ENCODE measurements at places on chromosomes 12 and 14.

DNA sequence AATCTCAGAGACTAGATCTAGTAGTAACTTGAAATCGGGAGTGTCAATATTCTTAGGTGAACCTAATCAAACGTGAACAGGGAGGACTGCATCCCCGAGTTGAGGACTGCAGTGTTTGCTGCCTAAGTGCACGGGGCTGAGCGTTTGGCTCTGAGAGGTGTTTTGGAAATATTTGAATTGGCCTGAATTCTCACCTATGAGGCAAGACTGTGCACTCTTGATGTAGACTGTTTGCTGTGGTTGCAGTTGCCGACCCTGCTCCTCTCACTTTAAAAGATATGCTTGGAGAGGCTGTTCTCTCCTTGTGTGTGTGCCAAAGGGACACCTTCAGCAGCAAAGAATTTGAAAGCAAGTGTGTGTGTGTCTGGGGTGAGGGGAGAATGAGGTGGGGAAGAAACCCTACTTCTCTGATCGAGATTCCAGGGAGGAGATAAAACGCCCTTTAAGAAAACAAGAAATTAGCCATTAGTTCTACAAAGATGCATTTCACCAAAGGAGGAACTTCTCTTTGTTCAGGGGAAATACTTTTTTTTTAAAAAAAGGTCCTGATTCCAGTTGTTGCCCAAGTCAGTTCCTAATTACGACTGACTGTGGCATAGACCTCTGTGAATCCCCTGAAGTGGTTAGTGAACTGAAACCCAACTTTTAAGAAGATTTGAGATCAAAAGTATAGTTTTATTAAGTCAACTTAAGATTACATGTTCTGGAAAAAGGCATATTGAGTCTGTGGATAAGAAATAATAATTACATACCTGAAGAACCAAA is 106.6 kb downstream of the DYRK2 start:
- DNase-seq: no peak

GRCh38 chr14:74360163-74360562 is 11.9 kb downstream of the VRTN start:
- DNase-seq: no peak

GRCh38 chr12:46711756-46712155 is 114.0 kb downstream of the SLC38A4 start:
- DNase-seq: no peak

GRCh38 chr14:78232231-78233000 is 62.2 kb downstream of the NRXN3 start:
- no peak for DNase-seq

DNA sequence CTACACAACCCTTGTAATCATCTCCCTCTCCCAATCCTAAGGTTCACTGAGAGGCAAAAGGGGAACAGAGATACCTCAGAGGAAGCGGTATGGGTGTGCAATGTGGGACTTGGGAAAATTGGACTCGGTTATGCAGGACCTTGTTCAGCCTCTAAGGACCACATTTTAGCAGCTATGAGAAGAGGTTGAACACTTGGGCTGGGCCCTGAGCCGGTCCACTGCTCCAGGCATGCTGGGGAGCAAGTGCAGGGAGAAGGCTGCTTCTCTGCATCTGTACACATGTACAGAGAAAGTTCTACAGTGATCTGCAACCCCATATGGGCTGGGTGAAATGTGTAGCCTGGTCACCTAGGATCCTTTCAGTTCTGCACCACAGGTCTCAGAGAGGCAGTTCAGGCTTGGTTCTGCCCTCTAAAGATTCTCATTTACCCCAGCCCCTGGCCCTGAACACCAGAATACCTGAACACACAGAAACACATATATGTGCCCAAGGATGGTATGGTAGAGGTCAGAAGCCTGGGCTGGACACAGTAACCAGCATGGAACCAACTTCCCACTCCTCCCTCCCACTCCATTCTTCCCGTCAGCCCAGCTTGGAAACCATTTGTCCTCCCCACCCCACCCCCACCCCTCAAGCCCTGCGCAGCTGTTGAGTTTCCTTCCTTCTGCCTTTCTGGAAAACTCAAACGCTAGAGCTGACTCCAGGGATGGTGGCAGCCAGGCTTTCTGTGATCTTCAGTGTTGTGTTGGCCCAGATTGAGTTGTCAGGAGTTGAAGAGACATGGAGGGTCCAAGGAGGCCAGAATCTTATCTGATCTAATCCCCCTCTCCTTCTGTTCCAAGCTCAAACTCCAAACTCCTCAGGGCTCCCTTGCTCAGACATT is 10.4 kb downstream of the HOXC5 start:
- DNase-seq: peak; percentile 43

DNA sequence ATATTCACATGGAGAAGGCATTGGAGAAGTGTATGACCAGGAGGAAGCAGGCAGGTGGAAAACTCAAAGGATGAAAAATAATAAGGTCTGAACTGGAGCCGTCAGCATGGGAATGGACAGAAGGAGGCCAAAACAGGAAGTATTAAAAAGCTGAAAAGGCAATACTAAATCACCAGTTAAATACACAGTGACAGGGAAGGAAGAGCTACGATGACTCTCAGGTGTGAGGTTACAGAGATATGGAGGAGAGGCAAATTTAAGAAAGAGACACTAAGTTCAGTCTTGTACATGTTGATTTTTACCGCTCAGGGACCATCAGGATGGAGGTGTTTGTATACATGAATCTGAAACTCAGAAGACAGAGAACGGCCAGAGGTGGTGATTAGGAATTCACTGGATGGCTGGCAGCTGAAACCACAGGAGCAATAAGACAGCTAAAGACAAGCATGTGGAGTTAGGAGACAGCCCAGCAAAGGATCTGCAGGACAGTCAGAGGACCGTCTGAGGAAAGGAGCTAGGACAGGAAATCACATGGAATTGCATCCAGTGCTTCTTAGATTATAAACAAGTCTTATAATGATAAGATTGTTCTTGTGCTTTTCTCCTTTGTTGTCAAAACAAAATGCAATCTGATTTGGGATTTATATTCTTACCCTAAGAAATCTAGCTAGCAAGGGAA is 33.9 kb upstream of the CDKN3 start:
- no peak for DNase-seq

- DNase-seq: no peak
Measured at GRCh38 chr14:89589400-89590118, 172.5 kb upstream of the FOXN3 start.

DNA sequence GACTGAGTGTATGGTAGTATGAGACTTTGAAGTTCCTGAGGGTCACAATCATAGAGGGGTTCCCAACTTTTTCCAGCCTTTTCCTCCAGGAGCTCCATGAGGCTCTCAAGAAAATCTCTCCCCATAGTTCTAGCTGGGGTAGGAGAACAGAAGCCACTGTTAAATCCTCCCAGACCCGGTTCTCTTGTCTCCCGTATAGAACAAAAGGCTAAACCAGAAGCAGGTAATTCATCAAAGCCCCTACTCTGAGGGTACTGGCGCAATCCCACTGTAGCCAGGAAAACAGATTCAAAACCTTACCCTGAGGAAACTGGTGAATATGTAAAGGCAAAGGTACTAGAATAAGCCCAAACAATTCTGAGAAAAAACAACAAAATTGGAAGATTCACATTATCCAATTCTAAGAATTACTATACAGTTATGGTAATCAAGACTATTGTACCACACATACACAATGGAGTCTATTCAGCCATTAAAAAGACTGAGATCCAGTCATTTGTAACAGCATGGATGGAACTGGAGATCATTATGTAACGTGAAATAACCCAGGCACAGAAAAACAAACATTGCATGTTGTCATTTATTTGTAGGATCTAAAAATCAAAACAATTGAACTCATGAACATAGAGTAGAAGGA is 20.5 kb downstream of the OR8S1 start:
- no peak for DNase-seq

GRCh38 chr14:24483604-24484252 is 24.3 kb downstream of the CMA1 start:
- DNase-seq: no peak

GRCh38 chr14:36773136-36773540 is 111.5 kb downstream of the PAX9 start:
- no peak for DNase-seq

GRCh38 chr14:24863968-24864684 is 185.8 kb downstream of the STXBP6 start:
- DNase-seq: no peak

DNA sequence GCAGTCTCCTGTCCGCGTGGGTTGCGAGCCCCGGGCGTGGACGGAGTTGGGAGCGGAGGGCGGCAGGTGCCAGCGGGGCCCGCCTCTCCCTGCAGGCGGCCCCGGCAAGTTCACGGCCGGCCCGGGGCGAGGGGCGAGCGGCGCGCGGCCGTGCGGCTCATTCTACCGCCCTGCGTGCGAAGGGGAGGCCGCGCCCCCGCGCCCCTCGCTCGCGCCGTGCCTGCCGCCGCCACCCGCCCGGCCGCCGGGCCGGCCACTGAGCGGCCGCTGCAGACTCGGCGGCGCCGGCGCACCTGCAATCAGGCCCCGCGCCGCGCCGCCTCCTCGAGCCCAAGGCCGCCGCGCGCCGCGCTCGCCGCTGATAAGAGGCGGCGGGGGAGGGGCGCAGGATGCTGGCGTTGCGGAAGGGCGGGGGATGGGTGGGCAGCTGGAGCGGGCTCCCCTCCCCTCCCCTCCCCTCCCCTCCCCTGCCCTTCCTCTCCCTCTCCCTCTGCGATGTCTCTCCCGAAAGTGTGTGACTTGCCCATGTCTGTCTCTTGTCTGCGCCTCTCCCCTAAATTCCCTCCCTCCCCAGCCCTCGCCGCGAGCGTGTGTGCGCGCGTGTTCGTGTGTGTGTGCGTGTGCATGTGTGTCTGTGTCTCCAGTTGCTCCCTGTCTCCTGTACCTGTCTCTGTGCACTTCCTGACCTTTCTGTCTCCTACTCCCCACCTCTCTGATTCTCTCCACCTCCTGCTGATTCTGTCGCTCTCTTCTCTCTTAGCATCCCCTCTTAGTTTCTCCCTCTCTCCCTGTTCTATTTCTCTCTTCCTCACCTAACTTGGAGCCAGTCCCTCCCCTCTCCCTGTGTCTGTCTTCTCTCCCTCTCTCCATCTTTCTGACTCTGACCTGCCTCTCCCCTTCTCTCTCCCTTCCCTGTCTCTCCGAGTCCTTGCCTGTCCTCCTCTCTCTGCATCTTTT is 768.1 kb upstream of the TBX3 start:
- no peak for DNase-seq

DNA sequence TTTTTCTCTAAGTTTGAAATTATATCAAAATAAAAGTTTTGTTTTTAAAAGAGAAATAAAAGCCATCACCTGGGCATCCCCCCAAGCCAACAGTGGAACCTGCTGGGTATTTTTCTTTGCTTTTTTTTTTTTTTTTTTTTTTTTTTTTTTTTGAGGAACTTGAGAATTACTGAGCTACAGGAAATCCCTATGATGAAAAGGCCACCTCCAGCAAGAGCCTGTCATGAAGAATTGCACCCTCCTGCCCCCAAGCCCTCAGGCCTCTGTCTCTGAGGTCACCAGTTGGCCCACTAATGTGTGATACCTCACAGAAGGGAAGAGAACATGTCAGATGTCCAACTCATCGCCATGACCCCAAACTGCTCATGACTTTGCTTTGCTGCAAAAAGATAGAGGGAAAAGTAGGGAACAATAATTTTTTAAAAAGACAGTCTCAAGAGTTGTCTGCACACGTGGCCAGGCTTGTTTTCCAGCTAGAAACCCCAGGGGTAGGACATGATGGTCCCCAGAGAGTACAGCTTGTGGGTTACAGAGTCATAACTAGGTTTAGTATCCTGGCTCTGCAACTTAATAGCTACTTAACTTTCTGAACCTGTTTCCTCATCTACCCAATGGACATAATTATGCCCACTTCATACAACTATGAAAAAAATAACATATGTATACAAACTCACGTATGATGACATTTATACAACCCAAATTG is 124.3 kb upstream of the EGLN3 start:
- no peak for DNase-seq

DNA sequence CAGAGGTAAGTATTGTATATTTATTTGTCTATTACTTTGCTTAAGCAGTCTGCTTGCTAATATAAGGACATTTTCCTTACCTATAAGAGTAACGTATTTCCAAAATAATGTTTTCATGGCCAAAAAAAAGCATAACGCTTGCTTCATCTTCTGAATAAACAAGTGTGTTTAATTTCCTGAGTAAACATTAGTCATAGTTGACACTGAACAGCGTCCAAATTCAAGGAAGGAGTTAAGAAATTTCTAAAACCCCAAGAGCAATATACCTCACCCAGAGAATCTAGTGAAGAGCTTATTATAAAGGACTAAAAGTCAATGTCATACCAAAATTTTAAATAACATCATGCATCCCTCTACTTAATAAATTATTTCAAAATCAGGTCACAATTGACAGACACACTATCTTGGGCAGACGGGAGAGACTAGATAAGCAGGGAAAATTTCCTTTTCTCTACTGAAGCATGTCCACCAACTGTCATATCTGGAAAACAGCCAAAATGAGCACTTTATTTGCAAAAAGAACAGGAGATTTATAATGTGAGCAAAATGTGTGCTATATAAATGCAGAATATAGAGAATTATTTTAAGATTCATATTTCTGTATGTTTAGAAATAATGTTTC is 25.1 kb downstream of the ANKS1B start:
- no peak for DNase-seq

DNA sequence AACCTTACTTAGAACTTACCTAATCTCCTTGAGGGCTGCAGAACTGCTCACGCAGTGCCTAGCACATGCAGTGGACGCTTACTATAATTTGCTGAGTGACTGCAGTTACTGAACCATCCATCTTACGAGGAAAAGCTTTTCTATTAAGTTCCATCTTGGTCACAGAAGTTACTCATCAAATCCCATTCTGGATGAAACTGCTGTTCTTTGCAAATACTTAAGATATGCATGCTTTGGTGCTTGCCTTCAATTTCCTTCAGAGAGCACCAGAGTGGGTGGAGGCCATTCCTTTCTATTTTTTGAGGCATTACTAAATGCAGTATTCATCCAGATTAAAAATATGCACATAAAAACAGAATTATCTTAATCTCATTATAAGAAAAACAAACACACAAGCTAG is 17.7 kb upstream of the PELI2 start:
- no peak for DNase-seq

DNA sequence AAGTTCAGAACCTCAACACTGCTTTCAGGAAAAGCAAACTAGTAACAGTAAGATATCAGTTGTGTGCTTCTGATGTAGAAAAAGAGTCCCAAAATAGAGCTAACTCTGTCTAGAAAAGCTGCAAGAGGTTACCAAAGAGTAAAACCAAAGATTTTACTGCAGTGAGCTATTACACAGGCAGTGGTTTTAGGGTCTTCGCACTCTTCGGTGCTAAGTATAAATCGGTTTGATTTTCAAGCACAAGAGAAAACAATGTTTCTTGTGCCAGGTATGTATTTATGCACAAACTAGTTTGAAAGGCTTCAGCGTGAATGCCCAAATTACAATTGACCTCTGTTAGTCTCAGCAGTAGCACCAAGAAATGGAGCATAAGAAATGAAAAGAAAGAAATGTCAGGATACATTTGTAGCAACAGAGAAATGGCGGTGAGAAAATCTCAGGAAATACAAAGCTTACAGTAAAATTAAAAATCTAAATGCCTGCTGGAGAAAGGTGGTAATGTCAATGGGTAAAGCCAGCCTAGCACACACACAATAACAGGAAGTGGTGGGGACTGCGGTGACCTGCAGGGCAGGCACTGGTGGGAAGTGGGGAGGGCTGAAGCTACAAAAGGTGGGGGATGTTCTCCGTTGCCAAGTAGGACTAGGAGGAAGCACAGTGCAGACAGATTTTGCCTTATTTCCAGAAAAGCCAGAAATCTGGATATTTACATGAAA is 18.0 kb upstream of the DYRK2 start:
- no peak for DNase-seq

Measured in suprapubic skin (tissue), 4 donors.